ENCODE measurements at places on chromosomes 13 and 19.

DNA sequence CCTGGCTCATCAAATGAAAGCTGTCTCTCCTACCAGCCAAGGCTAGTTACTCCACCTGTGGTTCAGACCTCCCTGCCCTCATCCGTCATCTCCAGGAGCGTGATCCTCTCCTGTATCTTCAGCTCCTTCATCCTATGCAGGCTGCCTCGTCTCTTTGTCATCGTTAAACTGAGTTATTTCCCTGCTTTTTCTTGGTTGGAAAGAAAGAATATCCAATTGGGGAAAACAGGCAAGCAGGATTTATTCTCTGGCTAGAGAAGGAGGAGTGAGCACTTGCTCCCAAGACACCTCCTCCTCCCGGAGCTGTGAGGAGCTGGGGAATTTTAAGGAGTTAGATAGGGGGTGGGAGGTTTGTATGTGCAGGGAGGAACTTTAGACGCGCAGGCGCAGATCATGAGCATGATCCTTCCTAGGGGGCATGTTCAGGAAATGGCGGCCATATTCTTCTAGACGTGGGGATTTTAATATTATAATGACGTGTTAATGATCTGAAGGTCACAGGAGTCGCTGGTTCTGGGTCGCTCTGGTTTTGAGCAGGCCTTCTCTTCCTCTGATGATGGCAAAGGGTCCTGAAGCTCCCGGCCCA lies 156.4 kb upstream of the KL start:
- no peak for DNase-seq

DNA sequence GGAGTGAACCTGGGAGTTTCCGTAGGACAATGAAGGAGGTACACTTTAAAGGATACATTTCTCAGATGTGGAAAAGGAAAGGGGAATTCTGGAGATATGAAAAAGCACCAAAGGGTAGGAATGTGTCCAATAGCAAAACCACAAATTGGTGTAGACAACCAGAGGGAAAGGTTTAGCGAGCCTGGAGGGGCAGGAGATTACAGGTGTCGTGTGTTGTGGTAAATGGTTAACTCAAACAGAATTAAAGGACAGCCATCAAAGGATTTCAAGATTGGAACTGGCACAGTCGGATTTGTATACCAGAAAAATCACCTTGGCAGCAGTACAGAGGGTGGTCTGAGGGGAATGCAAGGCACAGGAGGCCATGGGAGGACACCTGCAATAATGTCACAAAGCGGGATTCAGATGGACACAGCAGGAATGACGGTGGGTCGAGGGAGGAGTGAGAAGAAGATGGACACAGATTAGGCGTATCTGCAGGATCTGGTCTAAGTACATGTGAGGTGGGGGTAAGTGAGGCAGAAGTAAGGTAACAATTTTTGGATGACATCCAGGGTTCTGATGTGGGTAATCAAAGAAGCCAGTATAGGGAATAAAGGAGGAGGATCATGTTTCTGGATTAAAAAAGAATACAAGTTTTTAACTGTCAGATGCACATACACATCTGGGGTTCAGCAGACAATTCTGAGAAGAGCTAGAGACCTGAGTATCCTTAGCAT lies 361.6 kb downstream of the KLF12 start:
- no peak for DNase-seq

DNA sequence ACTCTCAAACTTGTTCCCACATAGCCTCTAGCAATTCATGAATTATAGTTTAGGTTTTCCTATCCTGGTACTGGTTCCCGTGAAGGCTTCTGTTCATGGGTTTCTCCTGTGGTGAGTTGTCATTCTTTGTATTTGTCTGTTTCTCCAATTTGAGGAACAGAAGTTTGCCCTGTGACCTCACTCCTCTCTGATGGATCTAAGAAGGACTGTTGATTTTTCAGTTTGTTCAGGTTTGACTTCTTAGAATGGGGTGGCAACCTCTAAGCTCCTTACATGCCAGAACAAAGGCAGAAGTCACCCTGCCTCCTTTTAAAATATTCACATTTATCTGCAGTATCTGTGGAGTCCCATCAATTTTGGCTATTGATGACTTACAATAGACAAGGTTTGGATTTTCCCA lies 354.0 kb downstream of the SPRY2 start:
- DNase-seq = no peak

GRCh38 chr13:38002606-38003005 lies 133.0 kb upstream of the TRPC4 start:
- DNase-seq = no peak

DNA sequence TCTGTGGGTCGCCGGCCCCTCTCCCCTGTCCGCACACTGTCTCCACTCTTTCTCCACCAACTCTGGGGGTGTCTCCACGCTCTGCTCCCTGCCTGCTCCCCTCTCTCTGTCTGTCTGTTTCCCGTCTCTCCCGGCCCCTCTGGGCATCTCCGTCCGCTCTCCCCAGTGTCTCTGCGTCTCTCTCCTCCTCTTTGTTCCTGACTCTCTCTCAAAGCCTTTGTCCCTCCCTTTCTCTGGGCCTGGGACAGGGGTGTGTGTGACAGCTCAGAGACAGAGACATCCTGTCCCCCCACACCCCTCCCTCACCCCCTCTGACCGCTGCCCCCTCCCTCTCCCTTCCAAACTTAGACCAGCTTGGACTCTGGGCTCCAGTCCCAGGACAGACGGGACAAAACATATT lies 668 bp upstream of the SBK3 start:
- DNase-seq = no peak

GRCh38 chr13:106814463-106814862 lies 246.5 kb upstream of the ARGLU1 start:
- DNase-seq = no peak

GRCh38 chr19:36894849-36895383 lies 21.2 kb downstream of the ZNF829 start:
- DNase-seq = no peak

DNA sequence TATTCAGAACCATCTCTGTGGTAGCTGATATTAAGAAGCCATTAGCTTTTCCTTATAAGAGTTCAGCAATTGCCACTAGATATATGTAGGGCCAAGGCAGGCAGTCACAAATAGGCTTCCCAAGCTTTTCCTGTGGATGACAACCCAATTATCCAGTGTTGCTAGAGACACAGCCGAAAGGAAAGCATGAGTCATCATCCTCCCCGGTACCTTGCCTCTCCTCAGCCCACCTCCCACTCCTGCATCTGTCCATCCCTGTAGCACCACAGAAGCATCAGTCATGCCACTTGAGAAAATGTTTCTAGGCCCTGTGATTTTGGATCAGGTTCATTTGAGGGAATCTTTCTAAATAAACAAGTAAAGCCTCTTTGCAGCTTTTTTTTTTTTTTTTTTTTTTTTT lies 204.3 kb downstream of the DNAJC15 start:
- no peak for DNase-seq

DNA sequence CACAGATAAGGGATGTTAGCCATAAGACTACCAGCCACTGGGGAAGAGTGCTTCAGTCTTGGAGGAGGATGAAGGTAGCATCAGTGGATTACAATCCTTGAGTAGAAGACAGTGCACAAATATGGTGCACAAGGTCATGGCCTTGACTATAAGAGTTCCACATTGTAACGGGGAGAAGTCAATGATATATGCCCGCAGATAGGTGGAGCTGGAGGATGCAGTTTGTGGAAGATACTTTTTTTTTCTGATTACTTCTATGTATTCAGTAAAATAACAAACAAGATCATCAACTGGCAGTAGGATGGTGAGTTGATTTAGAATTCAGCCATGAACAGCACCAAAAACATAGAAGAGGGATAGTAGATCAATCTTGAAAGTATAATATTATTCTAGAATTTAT lies 926.8 kb upstream of the MIR17HG start:
- DNase-seq = no peak

GRCh38 chr13:30440910-30441703 lies 18.8 kb downstream of the UBE2L5 start:
- DNase-seq = no peak

GRCh38 chr19:57620673-57621348 lies 6.8 kb downstream of the ZNF134 start:
- no peak for DNase-seq

DNA sequence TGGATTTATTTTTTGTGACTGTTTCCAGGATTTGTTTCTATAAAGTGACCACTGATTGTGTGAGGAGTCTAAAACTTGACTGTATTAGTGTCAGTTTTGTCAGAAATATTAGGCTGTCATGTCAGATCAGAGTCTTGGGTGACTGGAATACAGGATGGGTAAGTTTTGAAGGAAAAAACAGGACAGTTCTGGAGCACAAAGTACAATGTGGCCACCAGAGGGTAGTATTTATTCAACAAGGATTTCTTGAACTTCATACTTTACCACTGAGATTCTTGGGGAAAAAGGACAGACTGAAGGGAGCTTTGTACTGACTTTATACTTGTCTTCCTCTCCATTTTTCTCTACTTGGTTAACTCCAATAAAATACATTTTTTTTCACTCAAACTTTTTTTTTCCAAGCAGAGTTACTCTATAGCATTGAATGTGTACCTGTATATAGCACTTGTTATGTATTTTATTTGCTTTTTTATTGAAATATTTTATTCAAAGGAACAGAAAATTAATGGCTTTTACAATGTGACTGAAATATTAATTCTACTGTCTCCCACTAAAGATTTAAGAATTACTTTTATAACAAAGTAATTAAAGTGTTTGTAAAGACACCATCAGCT lies 51.1 kb downstream of the LMO7 start:
- DNase-seq = no peak

DNA sequence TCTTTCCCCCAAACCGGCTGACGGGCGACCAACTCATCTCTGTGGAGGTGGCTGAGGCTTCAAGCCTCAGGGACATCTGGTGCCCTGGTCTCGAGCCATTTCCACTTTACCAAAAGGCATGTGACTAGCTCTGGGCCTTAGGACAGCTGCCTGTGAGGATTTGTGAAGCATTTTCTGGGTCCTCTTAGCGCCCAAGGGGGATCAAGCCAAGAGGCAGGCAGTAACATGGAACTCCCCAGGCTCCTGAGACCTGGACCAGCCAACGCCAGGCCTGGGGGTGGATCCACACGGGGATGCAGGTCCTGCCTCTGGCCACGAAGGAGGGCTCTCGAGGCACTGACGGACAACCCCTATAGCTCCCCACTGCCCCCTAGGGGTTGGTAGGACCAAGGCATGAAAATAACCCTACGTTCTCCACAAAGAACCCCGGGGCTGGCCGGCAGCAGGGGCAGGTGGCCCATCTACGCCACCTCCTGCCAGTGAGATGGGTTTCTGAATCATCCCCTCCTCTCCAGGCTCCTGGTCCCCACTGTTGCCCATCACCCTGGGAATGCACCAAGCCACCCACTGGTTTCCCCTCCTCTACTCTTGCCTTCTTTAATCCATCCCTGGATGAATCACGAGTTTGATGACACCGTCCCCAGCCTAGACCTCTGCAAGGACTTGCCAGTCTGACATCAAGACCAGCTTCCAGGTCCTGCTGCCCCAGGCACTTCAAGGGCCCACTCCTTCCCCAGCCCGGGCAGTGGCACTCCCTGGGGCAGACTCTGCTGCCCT lies 7.0 kb upstream of the MYDGF start:
- DNase-seq = peak; percentile 47

GRCh38 chr19:37594982-37595382 lies 306 bp downstream of the ZNF540 start:
- peak; percentile 60 for DNase-seq

DNA sequence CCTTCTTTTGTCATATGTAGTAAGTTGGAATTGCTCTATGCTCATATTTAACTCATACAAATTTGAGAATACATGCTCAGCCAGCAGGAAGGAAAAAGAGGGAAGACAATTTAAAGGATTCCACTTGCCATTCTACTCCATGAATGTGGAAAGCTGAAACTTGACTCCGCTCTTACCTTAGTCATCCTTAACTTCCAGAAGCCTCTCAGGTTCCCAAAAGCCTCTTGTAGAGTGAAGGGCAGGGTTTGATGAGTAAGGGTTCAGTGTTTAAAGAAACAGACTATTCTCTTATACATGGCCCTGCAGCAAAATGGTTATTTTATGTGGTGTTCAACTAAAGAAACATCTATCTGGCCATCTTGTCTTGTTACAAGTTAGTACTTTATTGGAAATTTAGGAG lies 27.1 kb downstream of the FAM124A start:
- no peak for DNase-seq

DNA sequence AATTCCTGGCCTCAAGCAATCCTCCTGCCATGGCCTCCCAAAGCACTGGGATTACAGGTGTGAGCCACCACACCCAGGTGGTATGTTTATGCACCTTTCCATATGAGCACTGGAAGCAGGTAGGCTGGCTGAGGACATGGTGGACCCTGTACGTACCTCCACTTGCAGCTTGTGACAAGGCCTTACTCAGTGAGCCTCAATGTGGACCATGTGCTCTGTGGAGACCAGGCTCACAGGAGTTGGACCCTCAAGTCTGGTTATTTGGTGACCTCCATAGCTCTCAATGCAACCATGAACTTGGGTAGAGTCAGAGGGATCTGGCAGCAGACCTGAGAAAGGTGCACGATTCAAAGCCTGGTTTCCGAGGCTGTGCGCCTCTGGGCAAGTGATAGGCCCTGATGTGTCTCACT lies 5.5 kb downstream of the ACP4 start:
- peak; percentile 38 for DNase-seq

DNA sequence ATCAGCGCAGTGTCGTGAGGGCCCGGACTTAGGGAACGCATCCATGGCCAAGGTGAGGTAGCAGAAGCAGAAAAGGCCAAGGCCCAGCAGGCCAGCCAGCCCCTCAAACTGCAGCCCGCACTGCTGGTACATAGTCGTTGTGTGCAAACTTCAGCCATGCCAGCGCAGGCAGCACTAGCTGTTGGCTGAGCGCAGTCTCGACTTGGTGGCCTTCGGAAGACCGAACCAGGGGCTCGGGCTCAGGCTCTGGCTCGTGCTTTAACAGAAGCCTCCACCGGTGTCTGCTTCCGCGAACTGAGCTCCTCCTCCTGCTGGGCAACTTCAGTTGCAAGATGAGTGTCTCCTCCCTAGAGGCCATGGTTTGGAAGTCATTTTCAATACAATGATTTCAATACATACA lies 157.5 kb downstream of the DNAJC15 start:
- DNase-seq = no peak

DNA sequence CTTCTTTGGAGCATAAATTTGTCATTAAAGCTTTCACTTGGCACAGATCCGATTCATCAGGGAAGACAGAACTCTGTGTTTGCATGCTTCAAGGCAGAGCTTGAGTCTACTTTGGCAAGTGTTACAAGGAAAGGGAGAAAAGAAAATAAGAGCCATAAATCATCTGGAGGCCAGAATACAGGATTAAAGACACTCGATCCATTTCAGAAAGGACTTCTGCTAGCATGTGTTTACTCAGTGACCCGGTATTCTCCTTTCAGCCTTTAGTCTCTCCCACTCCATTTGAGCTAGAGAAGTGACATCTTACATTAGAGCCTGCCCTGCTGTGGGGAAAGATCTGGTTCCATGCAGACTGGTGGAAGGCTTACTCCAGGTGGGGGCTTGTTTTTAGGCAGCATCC lies 306.4 kb downstream of the KLF5 start:
- DNase-seq = no peak

GRCh38 chr19:16849168-16849567 lies 20.0 kb downstream of the SIN3B start:
- no peak for DNase-seq

DNA sequence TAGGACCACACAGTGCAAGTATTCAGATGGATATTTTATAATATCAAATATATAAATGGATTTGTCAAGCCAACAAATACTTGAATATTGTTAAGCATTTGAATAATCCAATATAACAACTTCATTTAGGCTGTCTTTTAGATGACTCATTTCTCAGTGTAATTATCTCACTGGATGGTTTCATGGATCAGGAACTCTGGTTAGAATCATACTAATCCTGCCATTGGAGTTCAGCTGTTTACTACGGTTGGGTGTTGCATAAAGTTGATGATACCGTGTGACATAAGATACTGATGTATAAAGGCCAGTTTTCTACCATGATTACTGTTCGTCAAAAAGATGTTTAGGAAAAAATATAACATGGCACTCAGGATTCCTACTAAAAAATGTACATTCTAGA lies 196.3 kb downstream of the TSHZ3 start:
- no peak for DNase-seq

- no peak for DNase-seq
These were observed 8.2 kb downstream of the REX1BD start for GRCh38 chr19:18596752-18597157.
